ENCODE measurements at places on chromosomes 12 and 14.

DNA sequence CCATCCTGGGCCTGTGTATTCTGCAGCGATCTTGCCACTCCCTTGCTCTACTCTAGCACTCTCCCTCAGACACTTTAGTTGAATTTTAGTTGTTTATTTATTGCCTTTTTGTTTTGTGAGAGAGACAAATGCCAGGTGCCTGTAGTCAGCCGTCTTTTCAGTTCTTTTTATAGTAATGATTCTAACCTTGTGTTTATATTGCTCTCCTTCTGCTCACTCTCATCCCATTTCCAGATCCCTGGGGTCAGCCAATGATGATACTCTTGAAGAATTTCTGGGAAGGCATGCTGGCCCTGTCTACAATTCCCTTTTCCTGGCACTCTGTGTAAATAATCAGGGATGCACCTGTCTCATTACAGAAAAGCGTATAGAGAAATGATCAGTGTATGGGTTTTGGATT lies 334.1 kb upstream of the MIS18BP1 start:
- no peak for DNase-seq

DNA sequence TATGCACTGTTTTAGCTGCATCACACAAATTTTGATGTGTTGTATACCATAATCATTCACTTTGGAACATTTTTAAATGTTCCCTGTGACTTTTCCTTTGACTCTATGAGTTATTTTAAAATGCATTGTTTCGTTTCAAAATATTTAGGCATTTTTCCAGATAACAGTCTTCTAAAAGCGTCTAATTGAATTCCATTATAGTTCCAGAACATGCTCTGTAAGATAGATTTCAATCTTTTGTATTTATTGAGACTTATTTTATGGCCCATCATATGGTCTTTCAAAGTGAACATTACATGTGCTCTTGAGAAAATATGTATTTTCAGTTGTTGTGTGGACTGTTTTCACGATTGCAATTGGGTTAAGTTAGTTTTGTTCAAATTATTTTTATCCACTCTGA lies 98.7 kb upstream of the ARHGAP5 start:
- DNase-seq, result no peak

GRCh38 chr12:133023566-133023965 lies 13.7 kb upstream of the ZNF84 start:
- DNase-seq, result no peak

GRCh38 chr12:102118874-102119273 lies 1.0 kb downstream of the NUP37 start:
- no peak for DNase-seq

GRCh38 chr12:94649349-94650142 lies 811 bp downstream of the TMCC3 start:
- peak; percentile 46 for DNase-seq

DNA sequence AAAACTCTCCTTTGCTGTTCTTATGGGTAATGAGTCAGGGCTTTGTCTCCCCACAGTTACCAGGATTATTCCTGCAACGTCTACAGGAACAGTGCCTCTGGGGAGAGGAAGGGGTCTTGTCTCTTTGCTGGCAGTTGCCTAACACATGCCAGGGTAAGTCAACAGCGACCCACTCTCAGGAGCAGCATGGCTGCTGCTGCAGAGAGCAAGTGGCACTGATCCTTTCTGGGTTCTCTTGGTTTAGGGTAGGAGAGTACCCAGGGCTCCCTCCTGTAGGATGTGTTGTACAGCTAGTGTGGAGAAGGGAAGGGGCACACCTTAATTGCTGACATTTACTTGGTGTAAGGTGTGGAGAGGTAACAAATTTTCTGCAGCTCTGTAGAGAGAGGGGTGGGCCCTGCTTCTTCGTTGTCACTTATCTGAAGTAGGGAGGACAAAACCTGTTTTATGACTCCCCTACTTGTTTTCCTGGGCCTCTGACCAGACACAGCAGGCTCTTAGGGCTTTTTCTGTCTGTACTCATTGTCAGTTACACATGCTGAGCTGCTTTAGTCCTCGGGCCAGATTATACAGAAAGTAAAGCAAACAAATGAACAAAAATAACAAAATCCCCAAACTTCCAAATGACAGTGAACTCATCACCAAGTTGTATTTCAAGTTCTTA lies 168.2 kb downstream of the ACSS3 start:
- DNase-seq, result no peak

- no peak for DNase-seq
Observed at GRCh38 chr12:109214131-109214530, 95.0 kb downstream of the FOXN4 start.
